Stimulated activated CD4-positive, alpha-beta T cell treated with anti-CD3 and anti-CD28 coated beads, Interleukin-1b, Interleukin-23, amount 100 ng/mL, for 48 hours (primary cell): ENCODE measurements at places on chromosomes 7 and 10.

- DNase-seq, result no peak
Measured at GRCh38 chr10:10612151-10612550, 405.5 kb upstream of the CELF2 start.

- DNase-seq, result no peak
Measured at GRCh38 chr7:38339953-38340819, 66.8 kb upstream of the TARP start.

DNA sequence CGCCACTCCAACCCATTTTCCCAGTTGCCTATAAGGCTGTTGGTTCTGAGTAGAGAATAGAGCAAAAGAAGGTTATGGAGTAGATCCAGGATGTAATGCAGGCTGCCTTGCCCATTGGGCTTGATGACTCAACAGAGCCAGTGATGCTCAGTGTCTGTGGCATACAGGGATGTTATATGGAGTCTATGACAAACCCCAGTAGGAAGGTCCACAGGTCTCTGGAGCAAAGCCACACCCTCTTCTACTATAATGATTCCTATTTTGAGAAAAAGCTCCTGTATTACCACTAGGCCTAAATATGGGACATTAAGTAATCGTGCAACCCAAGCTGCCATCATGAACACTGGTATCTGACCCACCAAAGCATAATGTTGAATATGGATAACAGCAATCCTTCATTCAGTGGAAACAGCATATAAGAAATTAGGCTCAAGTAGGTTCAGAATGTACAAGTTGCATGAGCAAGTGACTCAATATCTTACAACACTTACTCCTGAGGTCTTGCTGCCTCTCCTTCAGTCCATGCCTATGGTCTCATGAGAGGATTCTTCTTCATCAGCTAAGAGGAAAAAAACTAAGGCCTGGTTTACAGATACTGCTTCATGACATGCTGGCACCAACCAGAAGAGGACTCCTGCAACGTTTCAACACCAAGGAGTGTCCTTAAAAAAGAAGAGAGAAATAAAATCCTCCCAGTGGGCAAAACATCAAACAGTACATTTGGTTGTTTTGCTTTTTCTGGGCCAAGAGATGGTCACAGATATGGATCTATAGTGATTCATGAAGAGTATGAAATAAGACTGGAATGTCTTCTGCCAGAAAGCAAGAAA, 14.8 kb upstream of the FHIP2A start:
- DNase-seq, result no peak

DNA sequence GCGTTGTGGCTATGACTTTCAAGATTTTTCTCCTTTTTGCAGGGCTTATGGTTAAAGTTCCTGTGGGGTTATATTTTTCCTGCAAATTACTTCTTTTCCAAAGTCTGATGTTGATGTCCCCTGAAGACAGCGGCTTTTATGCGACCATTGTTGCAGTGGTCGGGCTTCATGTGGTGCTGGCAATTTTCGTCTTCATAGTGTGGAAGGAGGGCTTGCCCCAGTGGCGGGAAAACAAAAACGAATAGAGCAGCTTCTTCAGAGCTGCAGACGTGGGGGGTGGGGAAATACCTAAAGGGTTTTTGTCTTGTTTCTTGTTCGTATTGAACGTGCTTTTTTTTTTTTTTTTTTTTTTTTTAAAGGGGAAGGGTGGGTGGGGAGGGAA, 53.8 kb downstream of the MCMBP start:
- no peak for DNase-seq

DNA sequence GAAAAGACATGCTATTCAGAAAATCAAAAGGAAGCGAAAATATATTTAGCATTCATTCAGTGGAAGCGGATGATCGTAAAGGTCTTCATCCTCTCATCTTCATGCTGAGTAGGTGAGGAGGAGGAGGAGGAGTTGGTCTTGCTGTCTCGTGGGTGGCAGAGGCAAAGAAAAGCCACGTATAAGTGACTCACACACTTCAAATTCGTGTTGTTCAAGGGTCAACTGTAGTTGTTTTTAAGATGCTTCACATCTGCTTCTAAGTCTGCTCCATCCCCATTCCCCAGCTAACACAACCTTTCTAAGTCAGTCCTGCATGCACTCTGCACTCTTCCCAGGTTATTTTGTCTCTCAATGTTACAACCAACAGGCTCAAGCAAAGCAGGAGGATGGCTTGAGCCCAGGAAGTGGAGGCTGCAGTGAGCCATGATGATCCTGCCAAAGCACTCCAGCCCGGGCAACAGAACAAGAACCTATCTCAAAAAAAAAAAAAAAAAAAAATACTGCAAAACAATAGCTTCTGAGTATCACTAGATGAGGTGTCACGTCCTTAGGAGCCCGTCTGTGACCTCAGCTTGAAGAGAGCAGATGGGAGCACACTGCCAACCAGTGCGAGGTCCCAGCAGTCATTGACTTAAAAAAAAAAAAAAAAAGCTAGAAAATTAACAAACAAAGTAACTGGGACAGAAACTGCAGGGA, 70.5 kb downstream of the SFMBT2 start:
- no peak for DNase-seq
